CD4-positive, alpha-beta memory T cell (primary cell): ENCODE measurements at places on chromosomes 6 and 20. TPM values are rescaled to one million over a fixed set of nuclear protein-coding genes. Genes with fewer than 3 reads are reported as not detected.
A peak's percentile ranks its signal among the peaks of the same experiment; 100 is the strongest.

DNA sequence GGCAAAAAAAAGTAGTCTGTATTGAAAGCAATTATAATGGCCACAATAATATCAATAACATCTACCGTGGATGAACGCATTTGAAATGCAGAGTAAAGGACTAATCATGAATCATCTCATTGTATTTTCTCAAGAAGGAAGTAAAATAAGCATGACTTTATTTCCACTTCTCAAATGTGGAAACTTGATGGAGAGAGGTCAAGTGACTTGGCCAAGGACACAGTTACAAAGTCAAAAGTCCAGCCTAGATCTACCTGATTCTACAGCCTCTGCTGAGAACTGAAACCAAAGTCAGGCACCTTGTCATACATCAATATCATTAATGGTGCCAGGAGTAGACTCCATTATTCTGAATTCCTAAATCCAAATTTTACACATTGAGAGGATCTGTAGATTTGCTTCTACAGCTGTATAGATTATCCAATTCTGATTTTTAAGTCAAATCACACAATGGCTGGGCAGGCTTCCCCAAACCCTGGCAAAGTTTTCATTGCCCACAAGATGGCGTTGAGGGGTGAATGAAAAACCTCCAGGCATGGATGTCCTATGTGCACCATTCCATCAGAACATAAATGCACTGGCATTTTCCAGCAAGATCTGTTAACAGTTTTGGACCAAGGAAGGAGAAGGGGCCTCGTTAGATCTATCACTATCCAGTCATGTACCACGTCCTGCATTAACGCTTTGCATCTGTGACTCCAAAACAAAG lies 423.1 kb downstream of the MAFB start:
- no peak for DNase-seq

DNA sequence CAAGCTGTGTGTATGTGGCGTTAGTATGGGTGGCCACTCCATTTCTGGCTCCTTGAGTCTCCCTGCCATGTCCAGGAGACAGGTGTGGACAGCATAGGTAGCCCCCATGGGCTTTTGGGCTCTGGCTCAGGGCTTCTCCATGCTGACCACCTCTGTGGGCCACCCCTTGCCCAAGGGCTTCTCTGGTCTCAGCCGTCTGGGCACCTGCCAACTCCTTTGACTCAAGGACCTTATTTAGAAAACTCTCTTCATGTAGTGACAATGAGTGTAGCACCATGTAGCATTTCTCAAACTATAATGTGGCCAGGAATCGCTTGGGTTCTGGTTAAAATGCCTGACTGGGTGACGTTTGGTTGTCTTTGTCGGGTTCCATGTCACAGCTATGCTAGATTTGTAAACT lies 5.1 kb upstream of the GTSF1L start:
- DNase-seq, result no peak

OR12D3 gene
- not detected for polyA plus RNA-seq

- DNase-seq, result no peak
Observed at GRCh38 chr20:50694379-50695134, 3.2 kb upstream of the RIPOR3 start.

CYB5R4 gene
- polyA plus RNA-seq, result 32.0 TPM

DNA sequence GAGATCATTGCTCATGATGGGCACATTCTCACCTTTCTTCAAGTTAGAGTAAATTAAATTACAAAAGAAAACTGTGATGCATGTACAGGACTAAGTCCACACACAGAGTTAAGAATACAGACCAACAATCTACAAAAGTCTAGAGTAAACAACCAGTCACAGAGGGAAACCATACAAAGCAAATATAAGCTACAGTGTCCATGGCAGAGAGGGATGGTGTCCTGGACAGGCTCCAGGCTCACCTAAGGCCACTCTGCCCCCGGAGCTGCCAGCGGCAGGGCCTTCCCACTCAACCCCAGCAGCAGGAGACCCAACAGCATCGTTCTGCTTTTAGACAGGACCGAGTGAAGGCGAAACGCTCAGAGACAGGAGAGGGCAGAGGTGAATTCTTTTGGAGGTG lies 16.0 kb downstream of the PDE10A start:
- no peak for DNase-seq

GRCh38 chr6:163711615-163712565 lies 297.4 kb downstream of the QKI start:
- no peak for DNase-seq

DNA sequence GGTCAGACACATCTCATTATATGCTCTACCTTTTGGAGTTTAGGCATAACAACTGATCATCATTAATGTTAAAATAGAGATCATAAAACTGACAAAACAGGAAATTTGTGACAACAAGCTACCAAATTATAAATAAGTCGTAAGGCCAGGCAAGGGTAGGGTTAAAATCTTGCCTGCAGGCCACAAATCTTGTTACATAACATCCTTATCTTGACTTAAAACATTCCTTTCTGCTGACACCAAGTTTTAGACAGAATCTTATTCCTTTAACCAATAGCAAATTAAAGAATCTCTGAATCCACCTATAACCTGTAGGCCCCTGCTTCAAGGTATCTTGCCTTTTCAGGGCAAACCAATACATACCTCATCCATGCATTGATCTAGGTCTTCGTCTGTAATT lies 32.5 kb upstream of the NKAIN2 start:
- no peak for DNase-seq

- DNase-seq, result no peak
Observed at GRCh38 chr20:40682104-40682981, 6.7 kb downstream of the MAFB start.

OSTM1 gene
- polyA plus RNA-seq, result 59.8 TPM

- no peak for DNase-seq
Observed at GRCh38 chr20:60641879-60642447, 610.1 kb upstream of the CDH4 start.

UNC93A gene
- not detected for polyA plus RNA-seq

UST gene
- 3.2 TPM for polyA plus RNA-seq

DNA sequence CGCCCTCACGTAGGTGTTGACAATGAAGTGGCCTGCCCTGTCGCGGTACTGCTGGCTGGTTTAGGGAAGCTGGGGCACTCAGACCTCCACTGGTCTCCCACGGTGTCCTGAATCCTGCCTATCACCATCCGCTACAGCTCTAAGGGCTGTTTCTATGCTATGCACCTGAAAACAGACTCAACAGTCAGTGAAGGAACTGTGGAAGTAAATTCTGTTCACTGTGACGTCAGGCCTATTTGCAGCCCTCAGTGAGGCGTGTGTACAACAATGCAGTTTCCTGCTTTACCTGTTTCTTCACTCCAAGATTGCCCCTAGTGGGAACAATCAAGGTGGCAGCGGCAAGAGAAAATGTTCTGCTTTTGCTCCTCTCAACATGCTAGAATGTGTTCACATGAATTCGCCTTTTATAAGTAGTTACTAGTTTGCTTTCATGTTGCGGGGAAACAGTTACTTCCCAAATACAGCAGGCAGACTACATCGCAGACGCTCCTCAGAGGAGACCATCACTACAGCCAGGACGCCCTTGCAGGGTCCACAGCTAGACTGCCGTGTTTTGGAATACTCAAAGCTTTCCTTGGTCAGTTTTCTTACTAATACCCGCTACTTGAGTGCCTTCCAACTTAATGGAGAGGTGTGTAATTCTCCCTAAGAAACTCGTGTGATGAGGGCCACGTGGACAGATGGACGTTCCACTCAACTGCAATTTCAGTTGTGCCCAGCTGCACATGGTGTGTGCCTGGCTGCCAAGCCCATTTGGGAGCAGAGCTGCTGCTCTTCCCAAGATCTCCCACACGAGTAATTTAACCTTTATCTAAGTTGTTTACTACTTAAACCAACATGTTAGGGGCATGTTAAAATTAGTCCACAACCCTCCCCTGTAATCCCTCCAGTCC lies 25.4 kb downstream of the DIDO1 start:
- no peak for DNase-seq

DNA sequence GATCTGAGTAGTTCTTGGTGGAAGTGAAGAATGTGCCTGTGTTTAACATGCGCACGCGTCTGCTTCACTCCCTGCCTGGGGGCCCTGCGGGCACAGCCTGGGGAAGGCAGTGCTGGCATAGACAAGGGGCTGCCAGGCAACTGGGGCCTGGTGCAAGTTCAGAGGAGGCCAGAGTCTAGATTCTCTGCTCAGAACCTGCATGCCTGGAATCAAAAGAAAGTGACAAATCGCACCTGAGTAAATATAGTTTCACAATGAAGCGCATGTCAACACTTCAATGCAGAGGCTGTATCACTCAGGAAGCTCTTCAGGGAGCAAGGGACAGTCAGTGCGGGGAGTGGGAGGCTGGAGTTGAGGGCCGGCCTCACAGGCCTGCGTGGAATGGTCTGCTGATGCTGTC lies 24.2 kb upstream of the PPP1R14C start:
- no peak for DNase-seq

C6orf132 gene
- not detected for polyA plus RNA-seq

DNA sequence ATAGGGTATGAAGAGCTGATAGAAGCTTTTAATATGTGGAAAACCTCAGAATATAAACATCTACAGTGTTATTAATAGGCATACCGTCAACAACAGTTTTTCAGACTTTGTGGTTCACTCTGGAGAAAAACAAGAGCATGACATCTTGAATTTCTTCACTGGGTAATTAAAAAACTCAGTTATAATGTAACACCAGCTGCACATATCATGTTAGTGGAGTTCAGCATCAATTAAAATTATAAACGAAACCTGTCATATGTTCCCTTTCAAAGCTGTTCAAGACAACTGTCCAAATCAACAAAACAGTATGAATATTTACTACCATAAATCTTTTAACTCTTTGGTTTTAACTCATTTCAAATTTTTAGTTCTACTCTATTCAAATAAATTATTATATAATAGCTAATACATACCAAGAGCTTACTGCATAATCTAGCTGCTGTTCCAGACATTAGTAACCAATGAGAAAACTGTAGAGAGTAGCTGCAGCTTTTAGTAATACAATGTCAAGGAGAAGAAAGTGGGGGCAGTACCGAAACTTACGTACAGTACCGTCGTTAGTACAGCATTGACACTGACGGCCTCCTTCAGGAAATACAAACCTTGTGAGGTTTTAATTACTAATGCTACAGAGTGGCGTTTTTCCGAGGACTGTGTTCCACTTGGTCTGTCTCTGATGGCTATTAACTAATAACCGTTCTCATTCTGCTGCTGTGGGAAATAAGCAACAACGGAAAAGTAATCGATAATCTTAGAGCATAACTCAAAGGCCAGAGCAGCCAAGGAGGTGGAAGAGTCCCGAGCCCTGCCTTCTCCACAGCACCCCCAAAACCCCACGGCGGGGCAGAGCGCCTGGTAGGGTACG lies 532 bp upstream of the PM20D2 start:
- DNase-seq, result peak; percentile 53

COL9A1 gene
- polyA plus RNA-seq, result not detected

CRIP3 gene
- polyA plus RNA-seq, result not detected

DNA sequence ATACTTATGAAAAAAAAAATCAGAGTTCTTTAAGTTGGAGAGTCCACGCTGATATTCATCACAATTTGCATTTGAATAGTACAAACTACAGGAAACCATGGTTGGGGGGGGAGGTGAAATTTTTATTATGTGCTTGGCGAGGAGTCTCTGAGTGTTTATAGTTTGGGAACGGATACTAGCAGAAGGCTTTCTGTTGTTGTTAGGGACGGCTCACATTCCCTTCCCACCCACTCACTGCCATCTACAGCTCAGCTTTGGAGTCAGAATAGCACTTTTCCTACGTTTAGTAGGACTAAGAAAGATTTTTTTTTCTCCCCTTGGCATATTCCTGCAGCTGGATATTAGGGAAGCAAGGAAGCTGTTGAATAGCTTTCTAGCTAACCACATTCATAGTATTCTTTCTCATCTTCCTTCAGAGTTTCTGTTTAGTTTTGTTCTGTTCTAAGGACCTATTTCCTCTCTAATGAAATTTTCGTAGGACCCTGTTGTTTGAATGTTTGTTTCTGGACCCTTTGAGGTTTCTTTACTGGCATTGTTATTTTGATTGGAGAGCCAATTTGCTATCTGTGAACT lies 235.1 kb upstream of the ZNF217 start:
- DNase-seq, result no peak

GRCh38 chr6:44111434-44112417 lies 15.5 kb downstream of the MRPL14 start:
- no peak for DNase-seq
